ENCODE measurements at places on chromosomes 1 and 21.

- no peak overlapping the region for H3K27ac ChIP-seq
- no peaks in the 10 kb centered on the region for H3K4me1 ChIP-seq
- no peak for DNase-seq
- no peaks in the 10 kb centered on the region for H3K36me3 ChIP-seq
- H3K4me3 ChIP-seq, result no peak overlapping the region
- H3K27me3 ChIP-seq, result no peaks in the 10 kb centered on the region
These were observed 9.9 kb upstream of the CD48 start for GRCh38 chr1:160721473-160721872.

- DNase-seq, result no peak
- H3K27me3 ChIP-seq, result no peaks in the 10 kb centered on the region
- H3K36me3 ChIP-seq, result no peaks in the 10 kb centered on the region
- H3K27ac ChIP-seq, result no peak overlapping the region
These were observed 4.6 kb upstream of the PLA2G2D start for GRCh38 chr1:20123722-20124455.

DNA sequence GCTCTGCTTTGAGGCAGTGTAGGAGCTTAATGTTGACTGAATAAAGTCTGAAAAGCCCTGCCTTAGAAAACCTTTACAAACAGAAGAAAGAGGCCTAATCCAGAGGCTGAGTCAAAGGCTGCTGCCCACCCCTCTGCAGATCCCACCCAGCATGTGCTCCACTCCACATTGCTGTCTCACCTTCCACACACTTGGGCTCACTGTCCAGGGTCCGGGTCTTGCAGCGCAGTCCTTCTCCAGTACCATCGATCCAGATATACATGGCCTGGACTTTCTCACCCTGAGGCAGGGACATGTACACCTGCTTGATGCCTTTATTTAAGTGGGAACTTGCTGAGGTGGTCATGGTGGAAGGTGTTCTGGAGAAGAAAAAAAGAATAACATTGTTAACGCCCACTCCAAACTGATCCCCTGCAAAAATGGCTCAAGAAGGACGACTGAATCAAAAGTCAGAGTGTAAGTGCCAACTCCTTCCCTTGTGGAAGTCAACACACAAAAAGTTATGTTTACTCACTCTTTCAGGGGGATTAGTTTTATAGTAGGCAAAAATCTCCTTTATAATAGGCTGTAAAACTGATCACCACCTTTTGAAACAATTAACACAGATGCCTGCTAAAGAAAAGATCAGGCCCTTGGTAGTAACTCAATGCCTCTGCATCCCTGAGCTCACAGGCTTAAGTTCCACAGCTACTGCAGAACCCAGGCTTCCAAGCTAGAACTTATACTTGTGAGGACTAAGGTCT is 3.0 kb downstream of the GLUL start:
- H3K27me3 ChIP-seq, result no peaks in the 10 kb centered on the region
- peaks cover 44% of the 10 kb centered on the region for H3K36me3 ChIP-seq
- H3K27ac ChIP-seq, result no peak overlapping the region

DNA sequence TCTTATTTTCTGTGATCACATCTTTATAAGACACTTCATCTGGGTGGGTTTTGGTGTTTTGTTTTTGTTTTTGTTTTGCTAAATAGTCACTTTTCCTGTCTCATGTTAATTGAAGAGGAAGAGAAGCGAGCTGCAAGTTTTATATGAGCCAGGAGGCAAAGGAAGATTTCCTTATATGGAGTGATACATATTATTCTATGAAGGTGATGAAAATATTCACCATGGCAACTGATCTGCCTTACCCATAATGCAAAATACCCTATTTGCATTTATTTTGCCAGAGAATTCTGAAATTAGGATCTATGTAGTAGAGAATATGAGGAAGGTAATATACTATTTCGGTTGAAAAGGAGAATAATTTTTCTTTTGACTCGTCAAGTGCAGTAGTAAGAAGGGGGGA is 13.9 kb downstream of the CXADR start:
- H3K36me3 ChIP-seq, result no peaks in the 10 kb centered on the region
- H3K27ac ChIP-seq, result peak overlapping the region; percentile 34
- DNase-seq, result no peak
- H3K4me3 ChIP-seq, result no peak overlapping the region

DNA sequence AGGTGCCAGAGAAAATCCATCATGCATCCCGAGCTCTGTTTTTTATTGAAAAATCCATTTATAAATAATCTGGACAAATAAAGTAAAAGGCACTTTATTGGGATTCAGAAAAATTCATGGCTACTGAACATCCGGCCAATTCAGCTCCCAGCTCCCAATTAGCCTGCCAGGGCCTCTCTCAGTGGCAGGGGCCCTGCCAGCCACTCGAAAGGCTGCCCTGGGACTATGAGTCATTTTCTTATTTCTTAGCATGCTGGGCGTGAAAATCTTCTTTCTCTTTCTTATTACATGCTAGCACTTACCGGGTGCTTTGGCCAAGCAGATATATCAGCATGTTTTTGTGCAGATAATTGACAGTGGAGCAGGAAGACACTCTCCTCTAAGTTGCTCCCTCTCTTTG is 283.3 kb downstream of the CAMTA1 start:
- no peaks in the 10 kb centered on the region for H3K36me3 ChIP-seq
- no peak overlapping the region for H3K4me3 ChIP-seq
- no peak overlapping the region for H3K27ac ChIP-seq
- DNase-seq, result no peak

DNA sequence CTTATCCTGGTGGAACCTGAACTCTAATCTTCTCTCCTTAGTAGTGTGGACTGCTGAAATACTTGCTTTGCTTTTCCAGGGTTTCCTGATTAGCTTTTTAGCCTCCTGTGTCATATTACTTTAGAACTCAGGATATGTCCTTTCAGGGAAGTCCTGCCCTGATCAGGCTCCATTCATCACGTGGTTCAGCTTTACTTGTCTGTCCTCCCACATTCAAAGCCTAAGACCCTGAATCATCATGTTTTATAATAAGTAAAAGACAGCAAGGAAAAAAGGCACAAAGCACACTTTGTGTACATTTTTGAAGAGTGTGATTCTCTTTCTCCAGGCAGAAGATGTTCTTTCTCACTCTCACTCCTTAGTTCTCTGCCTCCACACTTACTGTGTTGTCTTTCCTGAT is 70.6 kb downstream of the PATJ start:
- no peaks in the 10 kb centered on the region for H3K27me3 ChIP-seq
- H3K4me1 ChIP-seq, result no peaks in the 10 kb centered on the region
- no peak overlapping the region for H3K4me3 ChIP-seq
- no peaks in the 10 kb centered on the region for H3K36me3 ChIP-seq

DNA sequence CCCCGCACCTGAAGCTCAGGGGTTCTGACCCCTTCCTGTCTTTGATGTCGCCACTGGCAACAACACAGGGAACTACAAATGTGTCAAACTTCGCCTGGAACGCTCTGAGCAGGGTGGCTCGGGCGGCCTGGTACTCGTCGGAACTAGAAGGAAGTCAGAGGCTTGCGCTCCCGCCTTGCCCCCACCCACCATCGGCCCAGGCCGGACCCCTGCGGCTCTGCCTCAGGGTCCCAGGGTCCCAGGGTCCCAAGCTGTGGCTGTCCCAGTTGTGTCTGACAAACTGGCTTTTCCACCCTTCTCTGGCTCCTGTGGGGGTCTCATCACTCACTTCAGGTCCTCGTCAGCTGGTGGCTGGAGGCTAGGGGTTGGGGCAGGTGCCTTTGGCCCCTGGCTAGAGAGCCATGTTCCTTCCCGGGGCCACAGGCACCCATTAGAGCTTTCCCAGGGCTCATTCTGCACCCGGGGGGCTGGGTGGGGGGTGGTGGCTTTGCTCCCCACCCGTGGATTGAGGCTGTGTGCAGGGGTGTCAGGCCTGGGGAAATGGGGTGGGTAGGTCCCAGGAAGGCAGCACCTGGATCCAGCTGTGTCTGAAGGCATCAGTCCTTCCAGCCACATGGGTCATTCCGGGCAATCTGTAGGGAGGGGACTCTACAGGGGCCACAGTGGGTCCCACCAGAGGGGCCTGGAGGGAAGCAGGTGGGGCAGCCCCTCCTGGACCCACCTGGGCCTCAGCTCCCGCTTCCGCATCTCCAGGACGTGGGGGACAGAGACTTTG is 8.0 kb upstream of the TMEM52 start:
- H3K4me1 ChIP-seq, result no peaks in the 10 kb centered on the region
- H3K27ac ChIP-seq, result no peak overlapping the region
- H3K4me3 ChIP-seq, result no peak overlapping the region
- H3K27me3 ChIP-seq, result no peaks in the 10 kb centered on the region
- no peaks in the 10 kb centered on the region for H3K36me3 ChIP-seq

DNA sequence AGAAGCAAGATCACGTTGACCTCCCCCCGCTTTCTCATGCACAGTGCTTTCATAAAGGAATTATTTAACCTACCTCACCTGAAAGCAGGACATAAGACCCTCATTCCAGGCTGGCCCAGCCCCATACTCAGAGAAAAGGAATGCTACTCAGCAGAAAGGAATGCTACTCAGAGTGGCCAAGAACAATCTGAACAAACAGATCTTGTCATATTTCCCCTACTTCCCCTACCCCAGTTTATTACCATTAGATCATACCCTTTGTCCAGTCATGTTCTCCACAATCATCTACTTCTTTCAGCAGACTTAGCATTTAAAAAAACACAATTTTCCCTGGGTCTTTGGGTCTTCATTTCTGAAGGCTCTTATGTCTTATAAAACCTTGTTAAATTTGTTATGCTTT is 89.8 kb downstream of the SLC16A1 start:
- H3K27ac ChIP-seq, result no peak overlapping the region
- DNase-seq, result no peak
- no peak overlapping the region for H3K4me3 ChIP-seq
- H3K4me1 ChIP-seq, result no peaks in the 10 kb centered on the region
